HuH-7 (cell line): ENCODE measurements at places on chromosomes 11 and 22.

DNA sequence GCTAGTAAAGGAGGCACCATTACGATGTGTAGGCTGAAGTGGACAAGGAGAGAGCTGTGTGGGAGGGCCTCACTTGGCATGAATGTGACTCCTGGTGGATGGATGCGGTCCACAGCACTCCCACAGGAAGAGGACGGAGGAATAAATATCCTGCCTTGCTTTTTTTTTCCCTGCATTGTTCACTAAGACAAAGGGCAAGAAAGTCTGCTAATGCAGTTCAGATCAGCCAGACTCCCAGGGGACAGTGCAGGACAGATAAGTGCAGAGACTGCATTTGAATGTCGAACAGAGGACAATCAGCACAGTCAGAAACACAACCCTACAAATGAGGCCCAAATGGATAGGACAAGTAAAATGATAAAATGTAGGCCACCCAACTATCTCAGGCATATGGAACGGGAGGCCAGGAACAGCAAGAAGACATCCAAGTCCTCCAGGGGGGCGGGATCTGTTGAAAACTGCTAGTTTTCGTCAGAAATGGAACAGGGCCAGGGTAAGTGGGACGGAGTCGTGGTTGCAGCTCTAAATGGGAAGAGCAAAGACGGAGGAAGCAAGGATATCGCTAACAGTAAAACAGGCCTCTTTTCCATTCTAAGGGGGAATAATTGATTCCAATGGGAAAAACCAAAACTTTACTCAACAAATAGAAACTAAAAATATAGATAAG lies 25.2 kb upstream of the OR8B8 start:
- DNase-seq = no peak

DNA sequence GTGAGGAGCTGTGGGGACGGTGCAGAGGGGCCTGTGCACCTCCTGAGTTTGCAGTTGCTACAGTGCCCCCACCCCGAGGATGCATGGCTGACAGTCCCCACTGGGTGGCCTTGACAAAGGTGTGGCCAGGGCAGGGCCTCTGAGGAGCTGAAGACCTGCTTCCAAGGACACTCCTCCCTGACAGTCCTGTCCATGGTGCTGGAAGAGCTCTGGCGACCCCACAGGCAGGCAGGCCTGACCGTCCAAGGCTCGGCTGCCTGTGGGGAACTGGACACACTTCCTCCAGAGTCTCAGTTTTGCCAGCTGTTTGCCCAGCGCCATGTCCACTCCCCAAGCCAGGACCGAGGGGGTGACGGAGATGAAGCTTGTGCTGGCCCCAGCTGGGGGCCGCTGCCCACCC lies 32.7 kb downstream of the BRSK2 start:
- DNase-seq = no peak

- DNase-seq = no peak
Measured at GRCh38 chr22:37485395-37486223, 575 bp downstream of the MFNG start.

- DNase-seq = no peak
Measured at GRCh38 chr11:67062526-67063373, 6.1 kb downstream of the RHOD start.

- no peak for DNase-seq
Measured at GRCh38 chr11:111452146-111452545, 60.0 kb downstream of the BTG4 start.

DNA sequence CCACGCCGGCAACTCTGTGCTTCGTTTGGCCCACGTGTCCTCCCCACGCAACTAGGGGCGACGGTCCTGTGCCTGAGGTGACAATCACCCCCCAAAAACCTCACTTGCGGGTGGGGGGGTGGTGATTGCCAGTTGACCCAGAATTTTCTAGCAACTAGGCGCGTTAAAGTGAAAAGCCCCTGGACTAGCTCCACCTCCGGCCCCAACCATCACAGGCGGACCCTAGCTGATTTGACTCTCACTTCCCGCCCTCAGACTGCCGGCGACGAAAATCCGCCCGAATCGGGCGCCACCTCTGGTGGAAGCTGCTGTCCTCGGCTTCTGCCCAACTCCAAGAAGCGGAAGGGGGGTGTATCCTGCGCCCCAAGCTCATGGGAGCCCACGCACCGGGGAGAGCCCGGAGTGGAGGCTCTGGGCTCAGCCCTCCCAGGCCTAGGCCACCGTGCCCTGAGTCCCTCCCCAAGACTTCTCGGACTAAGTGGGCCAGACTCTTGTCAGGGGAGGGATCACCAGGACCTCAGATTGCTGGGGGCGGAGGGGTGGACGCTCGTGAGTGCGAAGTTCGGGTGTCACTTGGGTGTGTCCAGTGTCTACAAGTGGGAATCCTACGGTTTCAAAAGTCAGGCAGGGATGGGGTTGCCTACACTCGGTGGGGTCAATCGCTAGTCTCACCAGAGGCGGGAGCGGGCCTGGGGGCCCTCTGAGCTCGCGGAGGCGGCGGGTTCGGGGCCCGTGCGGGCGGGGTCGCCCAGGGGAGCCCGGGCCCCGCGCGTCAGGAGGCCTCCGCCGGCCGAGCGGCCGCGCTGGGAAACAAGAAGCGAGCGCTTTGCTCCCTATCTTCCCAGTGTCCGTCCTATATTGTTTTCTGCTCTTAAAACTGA lies 12.3 kb downstream of the PAX6 start:
- no peak for DNase-seq

GRCh38 chr11:44601471-44602370 lies 36.3 kb downstream of the CD82 start:
- no peak for DNase-seq

- DNase-seq = no peak
Measured at GRCh38 chr11:96116376-96116775, 192.5 kb upstream of the MTMR2 start.

DNA sequence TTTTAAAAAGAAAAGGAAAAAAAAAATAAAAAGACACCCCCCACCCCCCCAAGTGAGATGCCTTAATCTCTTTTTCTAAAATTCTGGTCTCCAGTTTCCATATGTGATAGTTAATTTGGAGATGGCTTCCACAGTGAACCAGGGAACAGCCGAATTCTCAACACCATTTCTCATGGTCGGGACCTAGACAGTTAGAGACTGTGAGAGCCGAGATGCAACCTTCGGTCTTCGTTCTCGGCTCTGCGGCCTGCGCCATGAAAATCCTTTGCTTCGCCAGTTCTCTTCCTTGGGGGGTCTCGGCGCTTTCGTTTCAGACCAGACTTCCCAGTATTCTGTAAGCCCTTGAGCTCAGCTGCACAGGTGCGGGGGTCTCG lies 723 bp downstream of the CACNG2 start:
- DNase-seq = no peak

DNA sequence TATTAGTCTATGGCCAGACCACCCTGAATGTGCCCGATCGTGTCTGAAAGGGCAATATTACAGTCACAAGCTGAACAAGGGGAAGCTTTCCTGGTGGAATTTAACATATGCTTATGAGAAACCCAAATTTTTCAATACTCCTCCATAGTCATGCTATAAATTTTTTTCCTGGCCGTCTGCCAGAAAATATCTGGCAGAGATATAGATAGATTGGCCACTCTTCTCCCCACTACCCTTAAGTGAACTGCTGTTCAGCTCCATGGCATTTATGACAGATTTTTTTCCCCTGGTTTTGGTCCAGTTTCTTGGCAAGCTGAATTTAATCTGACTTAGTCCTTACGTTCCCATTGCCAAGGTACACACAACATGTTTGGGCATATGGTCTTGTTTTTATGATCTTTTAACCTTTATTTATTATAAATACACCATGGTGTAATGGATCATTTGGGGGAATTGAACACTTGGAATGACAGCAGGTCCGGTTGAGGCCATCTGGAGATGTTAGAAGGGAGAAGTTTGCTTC lies 328.5 kb downstream of the CNTN5 start:
- no peak for DNase-seq

DNA sequence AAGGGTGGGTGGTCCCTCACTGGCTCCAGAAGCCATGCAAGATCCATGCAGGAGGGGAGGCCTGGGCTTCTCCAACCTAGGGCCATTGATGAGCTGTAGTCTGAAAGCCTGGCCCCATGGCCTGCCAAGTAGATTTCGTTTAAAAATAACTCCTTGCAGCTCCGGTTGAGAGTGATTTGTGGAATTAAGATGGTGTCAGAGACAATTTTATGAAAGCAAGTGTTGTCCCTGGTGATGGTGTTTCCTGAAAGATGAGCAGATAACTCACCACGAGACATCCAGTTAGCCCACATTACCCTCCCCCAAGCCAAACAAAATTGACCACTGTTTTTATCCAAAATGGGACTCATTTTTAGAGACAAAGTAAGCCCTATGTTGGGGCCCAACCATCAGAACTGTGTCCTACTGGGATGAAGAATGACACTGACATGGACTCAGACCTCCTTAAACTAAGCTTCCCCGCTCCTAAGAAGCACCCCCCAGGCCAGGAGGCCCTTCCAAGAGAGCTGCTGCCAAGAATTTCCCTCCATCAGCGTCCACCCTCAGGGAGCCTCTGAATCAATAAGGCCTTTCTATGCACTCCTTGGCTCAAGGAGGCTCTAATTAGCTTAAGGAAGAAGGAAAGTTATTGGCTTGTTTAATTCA lies 174.2 kb upstream of the NCAM1 start:
- DNase-seq = no peak

DNA sequence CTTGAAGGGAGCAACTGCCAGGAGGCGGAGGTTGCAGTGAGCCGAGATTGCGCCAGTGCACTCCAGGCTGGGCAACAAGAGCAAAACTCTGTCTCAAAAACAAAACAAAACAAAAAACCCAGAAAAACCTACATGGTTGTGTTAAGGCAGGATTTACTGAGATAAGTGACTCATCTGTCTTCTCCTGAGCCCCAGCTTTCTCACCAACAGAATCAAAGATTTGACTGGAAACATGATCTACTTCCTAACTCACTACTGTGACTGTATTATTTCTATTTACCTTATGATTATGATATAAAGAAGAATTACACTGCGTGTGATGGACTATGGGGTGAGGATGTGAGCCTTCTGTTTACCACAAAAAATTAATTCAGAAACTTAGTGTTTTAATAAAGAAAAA lies 21.8 kb downstream of the FAM118B start:
- DNase-seq = no peak

- DNase-seq = no peak
Measured at GRCh38 chr11:72421351-72421750, 13.0 kb downstream of the CLPB start.

GRCh38 chr11:69004411-69005182 lies 8.4 kb downstream of the MRGPRF start:
- no peak for DNase-seq

DNA sequence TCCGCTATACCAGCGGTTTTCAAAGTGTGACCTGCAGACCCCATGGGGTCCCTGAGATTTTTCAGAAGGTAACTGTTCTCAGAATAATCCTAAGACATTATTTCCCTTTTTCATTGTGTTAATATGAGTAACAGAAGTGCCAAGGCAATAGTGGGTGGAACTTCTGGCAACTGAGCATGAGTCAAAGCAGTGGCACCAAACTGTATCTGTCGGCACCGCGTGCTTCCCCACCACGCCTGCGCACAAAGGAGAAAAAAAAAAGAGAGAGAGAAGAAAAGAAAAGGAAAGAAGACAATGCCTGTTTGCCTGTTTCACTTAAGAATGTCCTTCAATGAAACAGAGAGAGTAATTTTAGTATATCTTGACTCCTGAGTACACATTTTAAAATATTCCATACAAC lies 679.9 kb downstream of the OPCML start:
- no peak for DNase-seq

GRCh38 chr22:30014244-30014643 lies 66.0 kb upstream of the HORMAD2 start:
- no peak for DNase-seq

DNA sequence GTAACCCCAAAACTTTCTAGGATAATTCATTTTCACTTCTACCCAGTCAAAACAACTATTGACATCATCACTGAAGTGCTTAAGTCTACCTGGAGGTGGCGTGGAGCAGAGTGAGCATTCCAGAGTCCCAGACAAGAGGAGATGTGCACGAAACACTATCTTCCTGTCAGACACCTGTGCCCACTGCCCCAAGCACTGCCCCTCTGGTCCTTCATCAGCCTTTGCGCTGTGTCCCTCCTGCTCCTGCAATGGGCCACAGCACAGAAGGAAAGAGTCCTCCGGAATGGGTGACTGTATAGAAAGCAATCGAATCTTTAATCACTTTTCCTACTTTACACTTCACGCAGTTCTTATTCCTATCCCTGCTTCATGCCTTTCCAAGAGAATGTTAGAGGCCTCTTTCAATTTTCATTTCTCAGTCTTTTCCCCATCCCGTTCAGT lies 512 bp upstream of the GRIA4 start:
- peak; percentile 50 for DNase-seq

DNA sequence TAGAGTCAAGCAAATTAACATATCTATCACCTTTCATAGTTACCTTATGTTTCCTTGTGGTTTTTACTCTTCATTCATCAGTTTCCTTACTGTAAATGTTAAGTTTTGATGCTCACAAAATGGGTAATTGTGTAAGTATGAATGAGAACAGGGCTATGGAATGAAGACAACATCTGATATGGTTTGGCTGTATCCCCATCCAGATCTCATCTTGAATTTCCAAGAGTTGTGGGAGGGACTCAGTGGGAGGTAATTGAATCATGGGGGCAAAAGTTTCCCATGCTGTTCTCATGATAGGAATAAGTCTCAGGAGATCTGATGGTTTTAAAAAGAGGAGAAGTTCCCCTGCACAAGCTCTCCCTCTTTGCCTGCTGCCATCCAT lies 107.6 kb downstream of the CCDC34 start:
- no peak for DNase-seq
